ENCODE measurements at places on chromosomes 16 and 17.

DNA sequence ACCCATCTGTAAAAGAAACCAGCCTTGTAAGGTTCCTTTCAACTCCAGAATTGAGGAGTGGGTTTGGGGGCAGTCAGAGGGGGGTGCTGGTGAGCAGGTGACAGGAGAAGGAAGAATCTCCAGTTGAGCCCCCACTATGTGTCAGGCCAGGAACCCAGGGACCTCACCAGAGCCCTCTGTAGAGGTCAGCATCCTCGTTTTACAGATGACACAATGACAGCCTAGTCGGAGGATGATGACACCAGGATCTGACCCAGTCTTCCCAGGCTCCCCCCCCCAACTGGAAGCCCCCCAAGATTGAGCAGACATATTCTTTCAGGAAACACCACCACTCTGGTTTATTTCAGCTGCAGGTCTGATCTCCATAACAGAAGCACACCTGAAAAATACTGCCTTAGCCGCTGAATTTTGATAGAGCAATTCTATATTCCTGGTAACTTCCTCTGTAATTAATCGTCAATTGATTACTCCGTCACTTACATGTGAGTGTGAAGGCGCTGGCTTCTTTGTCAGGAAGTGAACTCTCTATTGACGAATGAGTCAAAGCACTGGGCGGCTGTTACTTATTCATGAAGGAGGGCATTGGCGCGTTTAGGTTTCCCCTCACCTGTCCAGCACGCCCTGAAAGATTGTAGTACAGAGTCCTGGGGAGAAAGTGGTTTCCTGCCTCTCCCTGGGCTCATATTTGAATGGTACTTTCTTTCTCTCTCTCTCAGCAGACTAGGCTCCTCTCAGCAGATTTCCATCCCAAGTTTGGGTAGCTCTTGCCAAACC is 21.2 kb downstream of the SOCS3 start:
- DNase-seq, result no peak

DNA sequence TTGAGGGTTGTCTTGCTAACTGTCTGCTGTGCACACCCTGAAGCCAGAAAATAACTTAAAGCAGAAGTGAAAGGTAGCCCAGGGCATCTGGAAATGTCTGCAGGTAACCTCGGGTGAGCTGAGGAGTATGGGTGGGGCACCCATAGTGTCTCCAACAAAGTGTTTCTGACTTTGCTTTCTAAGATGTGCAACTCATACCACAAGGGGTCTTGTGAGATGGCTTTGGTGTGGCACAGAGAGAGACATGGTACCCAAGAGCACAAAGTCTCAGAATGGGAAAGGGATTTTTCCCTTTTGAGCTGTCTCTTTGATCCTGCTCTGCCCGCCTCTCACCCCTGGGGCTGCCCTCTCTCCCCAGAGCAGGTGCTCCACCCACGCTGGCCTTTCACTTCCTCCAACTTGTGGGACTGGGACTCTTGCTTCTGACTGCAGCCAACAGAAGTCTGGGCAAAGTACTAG is 6.9 kb downstream of the CHD9 start:
- DNase-seq, result no peak

DNA sequence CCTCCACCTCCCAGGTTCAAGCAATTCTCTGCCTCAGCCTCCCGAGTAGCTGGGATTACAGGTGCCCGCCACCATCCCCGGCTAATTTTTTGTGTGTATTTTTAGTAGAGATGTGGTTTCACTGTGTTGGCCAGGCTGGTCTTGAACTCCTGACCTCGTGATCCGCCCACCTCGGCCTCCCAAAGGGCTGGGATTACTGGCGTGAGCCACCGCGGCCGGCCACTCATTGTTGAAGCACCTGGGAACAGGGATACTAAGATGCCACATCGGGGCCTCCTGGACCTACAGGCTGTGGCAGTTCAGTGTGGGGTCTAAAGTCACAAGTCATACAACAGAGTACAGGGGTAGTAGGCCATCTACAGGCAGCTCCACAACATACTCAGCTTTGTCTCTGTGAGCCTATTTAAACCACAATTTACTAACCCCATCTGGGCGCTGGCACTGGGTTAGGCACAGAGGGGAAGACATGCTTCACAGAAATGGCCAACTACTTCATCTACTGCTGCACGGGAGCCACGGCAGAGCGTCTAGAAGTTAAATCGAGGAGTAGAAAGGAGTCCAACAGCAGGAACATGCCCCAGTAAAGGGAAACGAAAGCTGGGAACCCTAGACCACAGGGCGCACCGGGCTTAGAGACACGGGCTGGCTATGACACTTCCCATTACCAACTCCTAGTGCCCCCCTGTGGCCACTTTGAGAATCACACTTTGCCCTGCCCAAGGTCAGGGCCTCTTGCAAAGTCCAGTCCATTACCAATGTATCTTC is 4.3 kb downstream of the VAMP2 start:
- peak; percentile 19 for DNase-seq

GRCh38 chr16:3095869-3096268 is 3.2 kb downstream of the ZSCAN10 start:
- no peak for DNase-seq

DNA sequence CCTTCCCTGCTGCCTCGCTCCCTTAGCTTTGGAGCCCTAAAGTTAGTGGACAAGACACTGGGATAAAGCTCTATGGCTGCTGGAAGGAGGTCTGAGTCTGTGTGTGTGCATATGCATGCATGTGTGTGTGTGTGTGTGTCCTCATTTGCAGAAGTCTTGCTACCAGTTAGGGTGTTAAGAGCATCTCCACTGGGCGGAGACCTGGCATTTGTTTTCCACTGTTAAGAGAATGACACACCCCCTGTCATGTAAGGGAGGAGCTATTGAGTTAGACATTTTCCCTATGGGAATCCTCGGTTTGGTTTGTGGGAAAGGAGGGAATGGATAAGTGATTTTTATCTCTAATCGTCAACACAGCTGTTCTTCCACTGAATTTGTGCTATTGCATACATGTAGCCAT is 24.8 kb upstream of the ARHGAP23 start:
- no peak for DNase-seq

DNA sequence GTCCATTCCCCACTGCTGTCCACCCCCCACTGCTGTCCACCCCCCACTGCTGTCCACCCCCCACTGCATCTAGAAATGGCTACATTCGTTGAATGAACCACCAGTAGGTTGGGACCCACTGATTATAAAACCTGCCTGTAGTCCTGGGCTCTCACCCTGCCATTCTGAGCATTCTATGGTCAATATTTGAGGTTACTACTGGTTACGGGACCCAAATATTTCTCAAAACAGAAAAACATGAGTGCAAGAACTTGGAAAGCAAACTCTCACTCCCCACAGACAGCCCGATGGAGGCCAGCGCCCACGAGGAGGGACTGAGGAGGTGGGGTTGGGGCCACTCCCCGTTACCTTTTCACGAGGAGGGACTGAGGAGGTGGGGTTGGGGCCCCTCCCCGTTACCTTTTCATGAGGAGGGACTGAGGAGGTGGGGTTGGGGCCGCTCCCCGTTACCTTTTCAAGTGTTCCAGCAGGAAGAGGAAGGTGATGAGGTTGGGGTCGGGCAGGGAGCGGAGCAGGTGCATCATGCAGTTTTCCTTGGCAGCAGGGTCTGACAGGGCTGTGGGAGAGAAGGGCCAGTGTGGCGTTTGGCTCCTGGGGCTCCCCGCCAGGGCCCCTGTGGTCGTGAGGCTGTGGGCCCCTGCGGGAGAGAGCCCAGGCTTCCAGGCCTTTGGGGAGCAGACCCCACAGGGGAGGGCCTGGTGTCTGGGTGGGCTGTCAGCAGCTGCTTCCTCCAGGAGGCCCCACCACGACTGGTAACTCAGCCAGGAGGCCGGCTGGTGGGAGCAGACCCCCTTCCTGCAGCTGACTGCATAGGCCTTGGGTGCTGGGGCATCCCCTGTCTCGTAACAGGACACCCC is 12.5 kb downstream of the TIMM22 start:
- DNase-seq, result no peak

- DNase-seq, result no peak
Measured at GRCh38 chr16:30656974-30657865, 1.0 kb upstream of the FBRS start.

DNA sequence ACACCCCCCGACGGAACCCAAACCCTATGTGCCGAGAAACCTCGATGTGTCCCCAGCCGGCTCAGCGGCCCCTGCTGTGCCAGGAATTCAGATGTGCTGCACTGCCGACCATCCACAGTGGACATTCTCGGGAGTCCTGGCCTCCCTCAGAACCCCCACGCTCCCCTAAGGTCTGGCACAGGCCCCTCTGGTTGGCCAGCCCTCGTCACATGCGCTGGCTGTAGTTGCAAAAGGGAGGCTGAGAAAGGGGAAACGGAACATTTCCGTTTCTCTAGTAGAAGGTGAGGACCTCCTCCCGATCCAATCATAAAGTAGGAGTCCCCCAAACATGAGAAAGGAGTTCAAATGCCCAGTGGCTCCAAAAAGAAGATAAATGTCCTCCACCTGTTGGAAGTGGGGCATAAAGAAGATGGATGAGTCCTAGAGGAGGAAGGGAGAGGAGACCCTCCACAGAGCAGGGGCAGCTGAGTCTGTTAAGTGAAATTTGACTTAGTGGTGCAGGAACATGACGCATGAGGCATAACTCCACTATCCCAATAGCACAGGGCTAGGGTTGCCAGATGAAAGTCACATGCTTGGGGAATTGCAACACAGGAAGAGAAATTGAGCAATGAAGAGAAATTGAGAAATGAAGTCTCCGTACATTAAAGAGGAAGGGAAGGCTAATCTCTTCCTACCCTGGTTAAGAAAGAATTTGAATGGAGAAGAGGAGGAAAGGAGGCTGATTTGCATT is 49.3 kb upstream of the WSB1 start:
- no peak for DNase-seq

- DNase-seq, result no peak
Measured at GRCh38 chr16:3612510-3613466, 1.4 kb upstream of the SLX4 start.

GRCh38 chr17:36705283-36705795 is 104.0 kb downstream of the MRM1 start:
- DNase-seq, result no peak

DNA sequence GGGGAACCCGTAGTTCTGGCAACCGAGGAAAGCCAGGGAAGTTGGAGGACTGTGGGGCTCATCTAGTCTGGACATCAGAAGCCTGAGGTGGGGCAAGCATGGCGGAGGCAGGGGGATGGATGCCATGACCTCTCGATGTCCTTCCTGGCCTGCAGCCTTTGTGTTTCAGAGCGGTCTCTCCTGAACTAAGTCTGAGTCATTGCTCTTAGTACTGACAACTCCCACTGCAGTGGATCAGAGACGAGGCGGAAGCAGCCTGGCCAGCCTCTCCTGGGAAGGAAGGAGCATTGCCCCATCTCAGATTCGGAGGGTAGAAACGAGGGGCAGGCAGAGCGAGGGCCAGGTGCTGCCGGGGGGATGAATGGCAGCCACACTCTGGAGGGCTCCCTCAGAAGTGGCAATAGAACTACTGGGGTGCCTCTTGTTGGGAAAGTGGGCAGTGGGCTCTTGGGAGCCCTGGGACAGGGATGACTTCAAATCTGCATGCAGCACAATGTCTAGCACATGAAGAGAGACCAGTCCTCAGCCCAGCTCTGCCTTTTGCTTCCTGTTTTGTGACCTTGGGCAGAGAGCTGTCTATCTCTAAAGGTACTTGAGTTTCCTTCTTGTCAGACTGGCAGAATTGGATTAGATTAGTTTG is 3.6 kb upstream of the STAC2 start:
- DNase-seq, result no peak

GRCh38 chr17:33854596-33854995 is 400.5 kb upstream of the CCL2 start:
- DNase-seq, result no peak

- DNase-seq, result no peak
Measured at GRCh38 chr17:81869221-81870130, 1.7 kb downstream of the ARHGDIA start.

DNA sequence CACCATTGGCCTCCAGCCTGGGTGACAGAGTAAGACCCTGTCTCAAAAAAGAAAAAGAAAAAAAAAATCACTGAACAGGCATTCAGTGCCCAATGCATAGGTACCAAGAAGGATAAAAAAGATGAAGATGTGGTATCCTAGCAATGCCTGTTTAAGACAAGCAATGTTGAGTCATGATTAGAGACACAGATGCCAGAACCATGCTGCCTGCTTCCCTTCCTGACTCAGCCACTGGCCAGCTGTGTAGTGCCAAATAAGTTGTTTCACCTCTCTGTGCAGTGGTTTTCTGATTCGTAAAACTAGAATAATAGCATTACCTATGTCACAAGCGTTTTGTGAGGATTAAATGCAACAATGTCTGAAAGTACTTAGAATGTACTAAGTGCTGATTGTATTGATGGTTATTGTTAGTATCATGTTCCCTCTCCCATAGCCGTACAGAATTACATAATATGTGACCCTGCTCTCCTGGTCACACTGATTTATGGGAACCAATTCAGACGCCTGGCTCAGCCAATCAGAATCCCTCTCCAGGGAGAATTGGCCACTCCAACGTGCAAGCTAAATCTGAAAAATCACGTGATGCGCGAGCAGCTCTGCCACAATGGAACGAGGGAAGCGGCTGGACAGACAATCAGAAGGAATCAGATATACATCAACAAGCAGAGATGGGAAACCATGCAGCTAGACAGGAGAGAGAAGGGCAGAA is 241.9 kb downstream of the SLC39A11 start:
- no peak for DNase-seq

GRCh38 chr16:70018254-70018653 is 67.1 kb downstream of the CLEC18A start:
- no peak for DNase-seq

DNA sequence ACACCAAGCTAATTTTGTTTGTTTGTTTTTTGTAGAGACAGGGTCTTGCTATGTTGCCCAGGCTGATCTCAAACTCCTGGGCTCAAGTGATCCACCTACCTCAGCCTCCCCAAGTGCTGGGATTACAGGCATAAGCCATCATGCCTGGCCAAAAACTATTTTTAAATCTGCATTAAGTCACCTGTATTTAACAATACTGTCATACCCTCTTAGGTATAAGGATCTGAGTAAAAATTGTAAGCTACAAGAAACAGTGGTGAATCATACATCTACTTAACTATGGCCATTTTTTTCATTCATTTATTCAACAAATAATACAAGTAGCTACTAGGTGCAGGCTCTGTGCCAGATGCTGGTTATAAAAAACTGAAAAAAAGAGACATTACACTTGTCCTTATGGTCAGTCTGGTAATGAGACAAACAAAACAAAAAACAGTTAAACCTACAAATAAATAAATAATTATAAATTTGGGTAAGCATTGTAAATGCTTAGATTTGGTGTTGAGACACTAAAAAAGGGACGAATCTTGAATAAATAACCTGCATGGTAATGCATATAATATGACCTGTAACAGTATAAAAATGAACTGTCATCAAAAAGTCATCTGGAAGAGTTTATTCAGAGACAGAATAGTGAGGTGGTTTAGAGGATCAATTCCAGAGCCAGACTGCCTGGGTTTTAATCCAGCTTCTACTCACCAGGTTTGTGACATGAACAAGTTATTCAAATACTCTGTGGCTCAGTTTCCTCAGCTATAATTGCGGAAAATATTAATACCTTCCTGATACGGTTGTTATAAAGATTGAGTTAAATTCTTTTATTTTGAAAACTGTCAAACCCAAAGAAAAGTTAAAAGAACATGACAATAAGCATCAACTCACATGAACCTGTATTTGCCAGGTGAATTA is 26.8 kb downstream of the BRIP1 start:
- no peak for DNase-seq
